Retina (tissue), 1 donor: ENCODE measurements at places on chromosomes 5 and 9.

GRCh38 chr9:93126825-93127368 is 7.2 kb downstream of the NINJ1 start:
- DNase-seq: peak; percentile 63

GRCh38 chr9:18806232-18807080 is 226.6 kb downstream of the SAXO1 start:
- DNase-seq: no peak

- no peak for DNase-seq
Observed at GRCh38 chr5:57495285-57496086, 12.9 kb upstream of the ACTBL2 start.

GRCh38 chr5:35067985-35068384 is 20.2 kb upstream of the AGXT2 start:
- no peak for DNase-seq

GRCh38 chr5:136134653-136135052 is 2.0 kb downstream of the SMAD5 start:
- DNase-seq: no peak

- no peak for DNase-seq
Observed at GRCh38 chr5:178334861-178335260, 102.3 kb upstream of the PHYKPL start.

DNA sequence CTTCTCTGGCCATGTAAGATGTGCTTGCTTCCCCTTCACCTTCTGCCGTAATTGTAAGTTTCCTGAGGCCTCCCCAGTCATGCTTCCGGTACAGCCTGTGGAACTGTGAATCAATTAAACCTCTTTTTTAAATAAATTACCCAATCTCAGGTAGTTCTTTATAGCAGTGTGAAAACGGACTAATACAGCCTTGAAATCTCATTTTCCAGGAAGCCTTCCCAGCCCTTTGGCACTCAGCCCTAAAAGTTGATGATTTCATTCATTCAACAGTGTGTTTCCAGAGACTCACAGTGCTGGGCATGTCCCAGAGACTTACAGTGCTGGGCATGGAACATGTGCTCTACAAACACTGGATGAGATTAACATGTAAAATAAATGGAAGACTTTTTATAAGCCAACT is 135.8 kb downstream of the DCP2 start:
- no peak for DNase-seq

DNA sequence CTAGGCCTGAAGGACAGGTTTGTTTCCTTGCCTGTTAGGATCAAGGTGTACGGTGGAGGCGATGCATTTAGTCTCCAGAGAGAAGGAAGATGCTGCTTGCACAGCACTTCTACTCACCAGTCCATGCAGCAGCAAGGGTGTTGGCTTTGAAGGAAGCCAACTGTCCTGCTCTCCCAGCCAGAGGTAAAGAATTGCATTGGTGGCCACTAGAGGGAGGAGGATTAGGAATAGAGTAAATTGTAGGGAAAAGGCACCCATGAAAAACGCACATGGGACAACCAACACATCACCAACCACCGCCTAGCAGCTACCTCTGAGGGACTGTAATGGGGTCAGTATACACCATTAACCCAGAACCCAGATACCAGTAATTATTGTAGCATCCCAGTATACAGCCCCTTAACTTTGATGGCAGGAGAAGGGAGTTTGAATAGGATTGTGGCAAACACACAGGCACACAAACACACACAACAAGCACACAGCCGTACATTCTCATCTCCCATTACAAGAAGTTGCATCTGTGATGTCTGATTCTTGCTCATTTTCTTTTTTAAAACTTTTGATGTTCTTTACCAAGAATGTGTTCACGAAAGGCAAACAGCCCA is 267.7 kb downstream of the ADAMTS6 start:
- peak; percentile 3 for DNase-seq

GRCh38 chr9:26043431-26043830 is 365.2 kb upstream of the TUSC1 start:
- no peak for DNase-seq

DNA sequence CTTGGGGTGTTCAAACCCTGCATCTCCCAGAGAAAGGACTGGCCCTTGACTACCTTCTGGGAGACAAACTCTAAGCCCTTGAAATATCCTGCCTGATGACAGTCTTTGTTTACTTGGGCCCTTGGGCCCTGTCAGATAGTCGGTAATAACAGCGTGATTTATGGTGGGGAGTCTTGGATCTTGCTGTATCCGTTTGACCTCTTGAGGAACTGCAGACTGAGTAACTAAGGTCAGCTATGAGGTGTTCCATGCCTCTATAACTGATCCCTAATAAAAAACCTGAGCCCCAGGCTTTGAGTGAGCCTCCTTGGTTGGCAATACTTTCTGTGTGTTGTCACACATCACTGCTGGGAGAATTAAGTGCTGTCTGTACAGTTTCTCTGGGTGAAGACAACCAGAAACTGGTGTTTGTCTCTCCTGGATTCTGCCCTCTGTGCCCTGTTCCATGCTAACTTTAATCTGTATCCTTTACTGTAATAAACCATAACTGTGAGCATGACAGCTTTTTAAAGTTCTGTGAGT is 56.2 kb upstream of the ANKRD33B start:
- DNase-seq: no peak

DNA sequence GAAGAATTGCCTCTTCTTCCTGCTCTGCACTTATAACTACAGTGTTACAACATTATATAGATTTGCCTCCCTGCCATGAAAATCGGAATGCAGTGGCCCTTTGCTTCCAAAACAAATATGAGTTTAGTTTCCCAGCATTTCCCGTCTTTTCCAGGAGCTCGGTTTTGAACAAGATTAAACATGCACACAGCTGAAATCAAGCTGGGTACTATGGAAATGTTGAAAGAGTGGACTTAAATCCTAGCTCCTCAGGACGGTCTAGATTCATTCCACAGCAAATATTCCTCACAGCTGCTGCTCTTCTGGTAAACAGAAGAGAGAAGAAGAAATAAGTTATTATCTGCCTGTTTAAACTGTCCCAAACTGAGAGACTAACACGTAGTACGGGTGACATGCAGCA is 161.4 kb downstream of the PIK3R1 start:
- DNase-seq: no peak

DNA sequence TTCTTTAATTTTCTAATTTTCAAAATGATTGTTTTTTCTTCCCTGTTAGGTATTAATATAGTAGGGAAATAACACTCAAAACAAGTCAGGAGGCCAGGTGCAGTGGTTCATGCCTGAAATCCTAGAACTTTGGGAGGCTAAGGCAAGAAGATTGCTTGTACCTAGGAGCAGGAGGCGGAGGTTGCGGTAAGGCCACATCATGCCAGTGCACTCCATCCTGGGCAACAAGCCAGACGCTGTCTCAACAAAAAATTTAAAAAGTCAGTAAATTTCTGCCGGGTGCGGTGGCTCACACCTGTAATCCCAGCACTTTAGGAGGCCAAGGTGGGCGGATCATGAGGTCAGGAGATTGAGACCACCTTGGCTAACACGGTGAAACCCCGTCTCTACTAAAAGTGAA is 10.2 kb upstream of the CDK7 start:
- no peak for DNase-seq

- DNase-seq: peak; percentile 47
Observed at GRCh38 chr5:115246361-115246991, 16.2 kb downstream of the PGGT1B start.

DNA sequence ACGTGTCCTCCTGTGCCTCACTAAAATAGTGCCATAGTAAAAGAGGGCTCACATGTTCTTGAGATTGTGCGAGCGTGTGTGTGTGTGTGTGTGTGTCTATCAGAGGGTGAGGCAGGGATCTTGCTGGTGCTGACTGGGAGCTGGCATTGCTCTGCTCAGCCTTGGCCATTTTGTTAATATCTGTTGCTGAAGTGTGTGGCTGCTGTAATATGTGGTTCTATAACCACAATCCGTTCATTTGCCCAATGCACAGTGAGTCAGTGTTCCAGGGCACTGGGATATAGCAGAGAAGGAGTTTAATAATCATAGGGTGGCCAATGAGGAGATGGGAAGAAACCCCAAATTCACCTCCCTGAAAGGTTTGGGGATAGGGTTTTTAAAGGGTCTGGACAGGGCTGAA is 61.3 kb downstream of the RASGRF2 start:
- no peak for DNase-seq

- DNase-seq: no peak
Observed at GRCh38 chr9:134066913-134067851, 644 bp downstream of the BRD3 start.

DNA sequence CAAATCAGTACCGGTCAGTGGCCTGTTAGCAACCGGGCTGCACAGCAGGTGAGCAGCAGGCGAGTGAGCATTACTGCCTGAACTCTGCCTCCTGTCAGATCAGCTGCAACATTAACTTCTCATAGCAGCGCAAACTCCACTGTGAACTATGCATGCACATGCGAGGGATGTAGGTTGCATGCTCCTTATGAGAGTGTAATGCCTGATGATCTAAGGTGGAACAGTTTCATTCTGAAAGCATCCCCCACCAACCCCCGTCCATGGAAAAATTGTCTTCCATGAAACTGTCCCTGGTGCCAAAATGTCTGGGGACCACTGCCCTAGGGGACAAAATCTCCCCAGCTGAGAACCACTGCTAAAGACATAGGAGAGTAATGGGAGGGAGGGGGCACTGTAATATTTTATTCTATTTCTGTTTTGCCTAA is 51.1 kb downstream of the P4HA2 start:
- DNase-seq: peak; percentile 47

DNA sequence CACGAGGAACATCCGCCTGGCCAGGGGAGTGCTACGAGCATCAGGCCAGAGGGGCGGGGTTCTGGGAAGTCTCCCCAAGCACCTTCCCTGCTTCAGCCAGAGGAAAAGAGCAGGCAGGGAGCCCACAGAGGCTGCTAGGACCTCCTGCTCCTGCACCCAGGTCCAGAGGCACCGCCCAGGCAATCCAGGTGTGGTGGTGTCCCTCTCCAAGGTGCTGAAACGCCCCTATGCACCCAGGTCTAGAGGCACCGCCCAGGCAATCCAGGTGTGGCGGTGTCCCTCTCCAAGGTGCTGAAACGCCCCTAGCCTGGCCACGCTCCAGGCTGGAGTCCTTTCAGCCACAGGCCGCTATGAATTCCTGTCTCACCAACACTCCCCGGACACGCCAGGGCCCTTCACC is 10.7 kb upstream of the UBAC1 start:
- DNase-seq: no peak

DNA sequence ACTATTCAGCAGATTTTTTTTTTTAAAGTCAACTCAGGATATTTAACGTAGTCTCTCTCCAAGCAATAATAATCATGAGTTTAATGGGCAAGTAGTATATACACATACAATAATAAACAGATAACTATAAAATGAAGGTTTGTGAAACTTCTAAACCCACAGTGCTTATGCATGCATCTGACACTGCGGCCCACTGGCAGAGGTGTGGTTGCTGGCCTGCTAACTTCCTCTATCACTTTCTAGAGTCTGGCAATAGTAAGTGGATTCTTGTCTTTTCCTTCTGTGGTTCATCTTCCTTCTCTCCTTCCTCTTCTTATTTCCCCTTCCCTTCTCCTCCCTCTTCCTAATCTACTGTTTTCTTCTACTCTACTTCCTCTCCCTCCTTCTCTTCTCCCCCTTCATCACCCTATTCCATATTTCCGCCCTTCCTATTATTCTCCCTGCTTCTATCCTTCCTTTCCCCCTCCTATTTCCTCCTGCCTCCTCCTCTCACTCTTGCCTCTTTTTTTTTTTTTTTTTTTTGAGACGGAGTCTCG is 18.6 kb upstream of the AGXT2 start:
- no peak for DNase-seq

DNA sequence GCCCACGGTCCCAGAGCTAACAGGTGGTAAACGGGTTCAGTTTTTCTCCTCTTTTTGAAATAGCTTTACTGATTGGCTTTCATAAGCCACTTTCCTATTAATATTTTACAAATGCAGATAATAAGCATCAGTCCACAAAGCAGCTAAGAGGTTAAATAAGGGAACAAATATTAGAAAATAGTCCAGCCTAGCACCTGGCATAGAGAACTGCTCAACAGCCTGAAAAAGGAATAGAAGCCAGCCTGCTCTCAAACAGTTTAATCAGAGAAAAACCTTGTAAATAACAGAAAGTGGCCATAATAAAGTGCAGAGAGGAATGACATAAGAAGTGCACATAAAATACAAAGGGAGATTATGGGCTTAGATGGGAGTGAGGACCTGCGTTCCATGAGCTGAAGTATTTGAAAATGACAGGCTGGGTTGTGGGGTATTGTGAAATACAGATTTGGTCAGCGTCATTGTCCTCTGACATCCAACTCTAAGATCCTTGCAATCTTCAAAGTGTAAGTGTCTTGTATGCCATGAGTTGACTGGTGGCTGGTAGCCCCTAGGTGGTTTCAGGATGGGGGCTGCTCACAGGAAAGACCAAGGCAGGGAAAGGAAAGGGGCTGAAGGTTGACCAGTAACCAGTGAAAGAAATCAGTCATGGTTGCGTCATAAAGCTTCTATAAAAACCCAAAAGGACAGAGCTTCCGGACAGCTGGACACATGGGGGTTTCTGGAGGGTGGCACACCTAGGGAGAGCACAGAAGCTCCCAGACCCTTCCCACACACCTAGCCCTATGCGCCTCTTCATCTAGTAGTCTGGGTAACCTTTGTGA is 32.4 kb downstream of the MYO10 start:
- no peak for DNase-seq
